Stimulated activated CD4-positive, alpha-beta T cell treated with anti-CD3 and anti-CD28 coated beads, Interleukin-15, amount 100 ng/mL, for 1 hour (primary cell): ENCODE measurements at places on chromosomes 3 and 15.

DNA sequence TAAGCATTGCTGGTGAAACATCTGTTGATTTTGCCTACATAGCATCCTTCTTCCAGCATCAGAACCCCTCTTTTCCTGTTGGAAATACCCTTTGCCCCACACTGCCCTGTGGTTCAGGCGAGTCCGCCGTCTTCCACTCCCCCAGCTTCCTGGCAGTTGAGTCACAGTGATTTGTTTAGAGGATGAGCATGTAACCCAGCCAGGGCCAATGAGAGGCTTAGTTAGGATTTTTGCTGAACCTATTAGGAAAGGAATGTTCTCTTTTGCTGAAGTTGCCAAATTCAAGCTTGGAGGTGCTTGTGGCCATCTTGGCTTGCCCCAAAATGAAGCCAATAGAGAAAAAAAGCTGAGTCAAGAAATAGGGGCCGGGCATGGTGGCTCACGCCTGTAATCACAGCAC, 19.0 kb upstream of the MEX3B start:
- no peak for DNase-seq

DNA sequence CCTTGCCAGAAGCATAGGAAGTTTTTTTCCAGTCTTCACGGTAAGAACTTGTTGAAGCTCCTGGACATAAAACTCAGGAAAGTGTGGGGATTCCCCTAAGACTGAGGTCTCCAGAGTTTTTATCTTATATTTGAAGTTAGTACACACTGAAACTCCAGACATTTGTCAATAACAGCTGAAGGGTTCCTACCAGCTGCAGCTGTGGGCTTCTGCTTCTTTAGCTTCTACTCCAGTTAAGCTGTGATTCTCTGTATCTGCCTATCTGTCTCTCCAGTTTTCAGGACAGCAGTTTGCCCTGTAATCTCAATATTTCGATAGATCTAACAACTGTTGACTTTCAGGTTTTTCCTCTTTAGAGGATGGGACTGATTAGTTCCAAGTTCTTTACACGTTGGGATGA, 966.0 kb upstream of the SEMA6D start:
- no peak for DNase-seq

GRCh38 chr15:66897971-66898370, 167.4 kb upstream of the SMAD3 start:
- no peak for DNase-seq

DNA sequence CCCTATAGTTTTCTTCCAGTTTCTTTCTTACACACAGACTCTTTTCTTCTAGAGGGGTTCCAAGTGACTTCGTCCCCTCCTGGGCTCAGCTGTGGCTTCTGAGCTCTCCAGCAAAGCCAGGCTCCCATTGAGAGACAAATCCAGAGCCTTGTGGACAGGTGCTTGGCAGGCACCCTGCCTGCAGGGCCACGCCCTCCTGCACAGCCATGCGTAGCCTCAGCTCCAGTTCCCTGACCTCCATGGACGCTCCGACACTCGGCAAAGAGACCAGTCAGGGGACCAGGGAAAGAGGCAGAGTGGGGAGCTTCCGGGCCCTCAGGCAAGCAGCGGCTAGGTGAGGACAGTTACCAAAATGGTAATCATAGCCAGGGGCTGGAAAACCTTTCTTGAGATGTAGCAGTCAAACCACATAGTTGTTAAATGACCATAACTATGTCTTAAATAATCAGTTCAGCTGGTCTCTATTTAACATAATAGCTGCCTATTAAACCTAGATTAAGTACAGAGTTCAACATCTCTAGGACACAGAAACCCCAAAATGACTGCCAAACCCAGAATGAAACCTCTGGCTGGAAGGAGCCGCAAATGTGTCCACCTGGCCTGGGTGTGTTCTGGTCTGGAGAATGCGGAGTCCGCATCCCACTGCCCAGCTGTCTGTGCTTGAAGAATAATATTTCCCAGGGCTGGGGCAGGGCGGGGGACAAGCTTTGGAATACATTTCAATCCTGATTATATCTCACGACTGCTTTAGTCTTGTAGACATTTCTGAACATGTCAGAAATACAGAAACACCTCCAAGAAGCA, 69.3 kb upstream of the RGMA start:
- no peak for DNase-seq
